AG09309 (cell line): ENCODE measurements at places on chromosomes 3 and 15.

DNA sequence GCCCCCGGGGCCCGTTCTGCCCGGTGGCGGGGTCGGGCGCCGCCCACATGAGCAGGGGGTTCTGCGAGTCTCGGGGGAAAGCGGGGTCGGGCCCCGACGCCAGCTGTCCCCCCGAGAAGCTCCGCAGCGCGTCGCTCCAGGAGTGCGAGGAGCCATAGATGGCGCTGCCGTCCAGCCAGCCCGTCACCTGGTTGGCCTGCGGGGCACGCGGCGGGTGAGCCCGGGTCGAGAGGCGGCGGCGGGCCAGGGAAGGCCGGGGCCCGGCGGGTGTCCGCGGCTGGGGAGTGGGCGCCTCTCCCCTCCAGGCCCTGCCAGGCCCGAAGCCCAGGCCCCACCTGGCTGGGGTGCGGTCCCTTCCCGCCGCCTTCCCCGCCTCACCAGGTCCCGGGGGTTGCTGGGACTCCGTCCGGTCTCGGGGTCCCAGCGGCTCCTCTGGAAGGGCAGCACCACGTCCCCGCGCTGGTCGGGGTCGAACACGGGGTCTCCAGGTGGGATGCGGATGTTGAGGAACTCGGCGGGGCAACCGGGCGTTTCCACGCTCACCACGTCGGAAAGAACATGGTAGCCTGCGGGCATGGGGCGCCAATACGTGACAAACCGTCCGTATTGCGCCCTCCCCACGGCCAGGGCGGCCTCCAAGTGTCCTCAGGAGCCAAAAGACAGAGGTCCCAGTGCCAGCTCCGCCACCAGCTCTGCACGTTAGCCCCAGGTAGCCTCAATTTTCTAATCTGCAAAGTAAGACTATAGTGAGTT lies 2.4 kb downstream of the DUOX2 start:
- no peak for DNase-seq

DNA sequence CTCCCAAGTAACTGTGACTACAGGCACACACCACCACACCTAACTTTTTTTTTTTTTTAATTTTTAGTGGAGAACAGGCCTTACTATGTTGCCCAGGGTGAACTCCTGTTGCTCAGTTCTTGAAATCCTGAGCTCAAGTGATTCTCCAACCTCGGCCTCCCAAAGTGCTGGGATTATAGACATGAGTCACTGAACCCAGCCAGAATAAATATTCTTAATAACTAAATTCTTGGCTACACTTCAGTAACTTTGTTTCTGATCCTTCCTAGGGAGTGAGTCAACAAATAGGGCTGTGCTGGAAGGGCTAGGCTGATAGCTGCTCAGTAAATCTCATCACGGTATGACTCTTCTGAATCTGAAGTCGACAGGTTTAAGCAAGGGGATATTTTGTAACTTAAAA lies 56.6 kb downstream of the P3H2 start:
- peak; percentile 75 for DNase-seq

DNA sequence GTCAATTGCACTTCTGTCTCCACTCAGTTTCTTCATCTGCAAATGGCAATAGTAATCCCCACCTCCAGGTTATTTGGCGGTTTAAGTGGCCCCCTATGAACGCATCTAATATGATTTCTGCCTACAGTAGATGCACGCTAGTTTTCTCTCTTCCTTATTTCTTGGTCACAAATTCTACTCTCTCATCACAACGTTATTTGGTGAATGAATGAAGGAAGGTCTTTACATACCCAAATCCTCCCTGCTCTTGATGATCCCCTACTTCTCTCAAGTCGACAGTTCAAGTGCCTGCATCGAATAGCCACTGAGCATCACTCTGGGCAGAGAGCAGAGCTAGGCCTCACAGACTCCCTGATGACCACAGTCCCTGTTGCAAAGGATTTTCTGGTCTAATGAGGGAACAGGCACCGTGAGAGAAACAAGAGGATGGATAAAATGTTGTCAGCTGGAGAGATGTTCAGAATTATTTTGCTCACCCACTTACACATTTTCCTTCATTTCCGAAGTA lies 181.2 kb upstream of the SMAD3 start:
- no peak for DNase-seq

DNA sequence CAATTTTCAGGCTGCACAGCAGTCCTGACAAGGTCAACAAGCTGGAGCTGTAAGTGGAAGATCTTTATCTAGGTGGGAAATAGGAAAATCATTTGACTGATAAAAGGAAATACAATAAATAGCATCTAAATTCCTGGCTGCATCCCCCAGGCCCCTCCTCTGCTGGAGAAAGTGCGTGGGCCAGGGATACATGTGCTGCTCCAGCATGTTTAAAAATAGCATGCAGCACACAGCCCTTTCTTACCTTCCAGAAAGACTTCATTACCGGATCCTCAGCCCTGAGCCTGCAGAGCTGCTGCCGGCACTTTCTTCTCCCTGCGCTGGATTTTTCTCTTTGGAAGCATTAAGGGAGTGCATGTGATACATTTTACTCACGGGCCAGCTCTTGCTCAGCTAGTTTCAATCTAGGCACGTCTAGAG lies 77.3 kb downstream of the HMG20A start:
- DNase-seq = no peak

GRCh38 chr3:23837286-23837685 lies 31.5 kb downstream of the UBE2E1 start:
- DNase-seq = no peak

DNA sequence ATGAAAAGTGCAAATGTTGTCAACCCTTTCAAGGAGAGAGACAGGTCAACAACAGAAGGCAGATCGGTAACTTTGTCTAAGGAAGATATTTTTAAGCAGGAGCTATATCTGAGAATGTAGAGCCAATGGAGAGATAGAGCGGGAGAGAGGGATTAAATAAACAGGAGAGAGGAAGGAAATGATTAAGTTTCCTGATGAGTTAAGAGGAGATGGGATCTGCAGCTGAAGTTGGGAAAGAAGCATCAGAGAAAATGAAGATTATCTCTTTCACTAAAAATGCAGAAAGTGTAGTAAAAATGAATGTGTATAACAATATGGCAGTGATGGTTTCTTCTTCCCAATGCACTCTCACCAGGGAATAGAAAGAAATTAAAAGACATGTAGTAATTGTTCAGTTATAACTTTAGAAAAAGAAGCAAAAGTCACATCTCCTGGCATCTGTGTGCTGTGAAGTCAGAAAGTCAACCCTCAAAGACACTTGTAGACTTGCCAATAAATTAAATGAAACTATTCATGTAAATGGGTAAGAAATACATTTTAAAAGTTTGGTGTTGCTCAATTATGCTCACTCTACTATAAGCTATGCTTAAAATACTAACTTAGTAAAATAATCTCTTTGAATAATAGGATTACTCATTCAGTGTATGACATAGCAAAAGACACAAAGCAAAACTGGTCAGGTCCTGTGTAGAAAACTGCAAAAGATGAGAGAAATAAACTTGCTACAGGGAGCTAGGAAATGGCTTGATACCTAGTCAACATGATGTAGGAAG lies 264.6 kb downstream of the ZIC4 start:
- peak; percentile 10 for DNase-seq

GRCh38 chr3:128482175-128482574 lies 10.8 kb downstream of the GATA2 start:
- DNase-seq = no peak

DNA sequence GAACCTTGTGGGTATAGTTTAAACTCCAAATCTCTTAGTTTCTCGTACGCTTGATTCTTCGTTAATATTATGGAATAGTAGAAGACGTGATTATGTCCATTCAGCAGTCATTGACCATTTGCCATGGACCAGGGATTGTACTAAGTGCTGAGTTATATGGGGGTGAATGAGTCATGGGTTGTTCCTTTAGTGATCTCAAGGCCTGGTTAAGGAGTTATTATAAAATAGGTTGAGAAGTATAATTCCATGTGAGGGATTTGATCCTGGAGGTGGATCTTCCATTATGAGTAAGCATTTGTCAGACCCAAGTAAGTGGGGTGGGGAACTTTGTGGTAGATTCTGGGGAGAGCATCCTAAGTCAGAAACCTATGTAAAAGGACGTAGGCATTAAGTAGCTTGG lies 15.4 kb downstream of the NR2C2 start:
- DNase-seq = peak; percentile 23

DNA sequence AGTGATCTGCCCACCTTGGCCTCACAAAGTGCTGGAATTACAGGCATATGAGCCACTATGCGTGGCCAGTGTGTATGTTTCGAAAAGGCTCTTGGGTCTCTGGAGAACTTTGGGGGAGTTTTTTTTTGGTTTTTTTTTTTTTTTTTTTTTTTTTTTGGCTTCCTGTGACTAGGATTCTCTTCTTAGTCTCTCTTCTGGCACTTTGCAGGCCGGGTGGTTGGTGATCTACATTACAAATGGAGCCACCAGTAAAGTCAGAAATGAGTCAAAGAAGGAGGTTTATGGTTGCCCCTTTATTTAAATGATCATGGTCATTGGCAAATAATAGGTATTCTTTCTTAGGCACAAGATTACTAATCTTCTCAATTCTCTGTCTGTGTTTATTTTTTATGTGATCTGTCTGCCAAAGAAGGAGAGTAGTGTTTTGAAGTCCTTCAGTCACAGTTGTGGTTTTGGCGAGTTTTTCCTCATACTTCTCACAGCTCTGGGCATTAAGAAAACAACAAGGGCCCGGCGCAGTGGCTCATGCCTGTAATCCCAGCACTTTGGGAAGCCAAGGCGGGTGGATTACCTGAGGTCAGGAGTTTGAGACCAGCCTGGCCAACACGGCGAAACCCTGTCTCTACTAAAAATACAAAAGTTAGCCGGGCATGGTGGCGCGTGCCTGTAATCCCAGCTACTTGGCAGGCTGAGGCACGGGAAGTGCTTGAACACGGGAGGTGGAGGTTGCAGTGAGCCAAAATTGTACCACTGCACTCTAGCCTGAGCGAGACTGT lies 38.3 kb downstream of the PDE8A start:
- no peak for DNase-seq

- DNase-seq = no peak
Observed at GRCh38 chr3:62939707-62940106, 64.5 kb upstream of the CADPS start.

DNA sequence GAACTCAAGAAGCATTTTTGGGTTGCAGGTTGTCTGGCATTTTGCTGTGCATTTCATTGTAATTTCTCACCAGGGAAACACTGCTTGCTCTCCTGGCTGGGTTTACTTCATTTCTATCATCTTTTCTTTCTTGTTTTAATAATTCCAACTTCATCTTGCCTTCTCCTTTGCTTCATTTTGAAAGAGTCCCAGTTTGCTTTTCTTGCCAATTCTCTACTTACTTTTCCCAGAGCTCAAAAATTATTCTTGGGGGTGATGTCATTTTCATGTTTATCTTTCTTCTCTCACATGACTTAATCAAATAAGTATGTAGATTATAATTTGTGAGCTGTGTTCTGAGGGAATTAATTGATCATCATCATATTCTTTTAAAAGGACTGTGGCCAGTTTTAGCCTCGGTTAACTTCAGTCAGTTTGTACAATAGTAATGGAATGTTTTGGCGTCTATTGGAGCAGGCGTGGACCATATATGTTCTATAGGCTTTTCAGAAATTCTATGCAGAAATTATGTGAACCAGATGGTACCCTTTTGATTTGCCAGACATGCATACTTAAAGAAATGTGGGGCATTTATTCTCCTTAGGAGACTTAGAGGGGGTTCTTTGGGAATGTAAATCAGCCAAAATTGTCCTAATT lies 30.1 kb downstream of the SH3GL3 start:
- no peak for DNase-seq

DNA sequence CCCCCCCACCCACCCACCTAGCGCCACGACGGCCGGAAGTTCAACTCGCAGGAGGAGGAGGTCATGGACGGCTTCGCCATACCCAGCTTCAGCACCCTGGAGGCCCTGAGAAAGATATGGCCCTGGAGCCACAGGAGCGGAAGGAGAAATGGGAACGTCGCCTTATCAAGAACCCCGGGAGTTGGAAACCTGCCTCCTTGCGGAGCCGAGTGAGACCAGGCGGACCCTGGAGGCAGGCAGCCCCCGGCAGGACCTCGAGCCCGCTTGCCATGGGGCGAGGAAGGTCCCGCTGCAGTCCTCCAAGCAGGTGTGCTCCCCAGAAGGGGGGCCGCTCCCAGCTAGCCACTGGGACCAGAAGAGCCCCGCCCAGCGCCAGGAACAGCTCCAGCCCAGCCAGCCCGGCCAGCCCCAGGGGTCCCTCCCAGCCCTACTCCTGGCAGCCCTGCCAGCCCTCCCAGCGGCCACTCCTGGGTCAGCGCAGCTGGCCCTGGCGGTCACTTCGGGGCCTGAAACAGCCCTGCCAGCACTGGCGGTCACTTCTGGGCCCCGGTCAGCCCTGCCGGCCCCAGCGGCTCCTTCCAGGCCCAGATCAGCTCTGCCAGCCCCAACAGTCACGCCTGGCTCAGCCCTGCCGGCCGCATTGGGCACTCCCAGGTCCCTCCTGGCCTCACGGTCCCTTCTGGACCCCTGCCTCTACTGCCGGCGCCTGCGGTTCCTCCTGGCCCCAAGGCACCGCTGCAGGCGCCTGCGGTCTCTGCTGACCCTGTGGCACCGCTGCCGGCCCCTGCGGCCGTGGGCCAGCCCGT lies 10.3 kb upstream of the ROPN1B start:
- DNase-seq = no peak

GRCh38 chr15:72732516-72732915 lies 46.5 kb downstream of the BBS4 start:
- DNase-seq = no peak

DNA sequence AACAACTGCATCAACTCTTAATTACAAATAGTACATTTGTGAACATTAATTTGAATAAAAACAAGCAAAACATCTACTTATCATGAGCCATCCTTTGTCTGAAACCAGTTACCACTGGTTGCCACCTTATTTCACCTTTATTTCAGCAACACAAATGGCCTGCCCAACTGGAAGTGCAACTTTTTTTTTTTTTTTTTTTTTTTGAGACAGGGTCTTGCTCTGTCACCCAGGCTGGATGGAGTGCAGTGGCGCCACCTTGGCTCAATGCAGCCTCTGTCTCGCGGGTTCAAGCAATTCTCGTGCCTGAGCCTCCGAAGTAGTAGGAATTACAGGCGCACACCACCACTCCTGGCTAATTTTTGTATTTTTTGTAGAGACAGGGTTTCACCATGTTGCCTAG lies 13.1 kb downstream of the WDR82 start:
- no peak for DNase-seq

- no peak for DNase-seq
Observed at GRCh38 chr3:36900474-36901443, 44.1 kb downstream of the TRANK1 start.

DNA sequence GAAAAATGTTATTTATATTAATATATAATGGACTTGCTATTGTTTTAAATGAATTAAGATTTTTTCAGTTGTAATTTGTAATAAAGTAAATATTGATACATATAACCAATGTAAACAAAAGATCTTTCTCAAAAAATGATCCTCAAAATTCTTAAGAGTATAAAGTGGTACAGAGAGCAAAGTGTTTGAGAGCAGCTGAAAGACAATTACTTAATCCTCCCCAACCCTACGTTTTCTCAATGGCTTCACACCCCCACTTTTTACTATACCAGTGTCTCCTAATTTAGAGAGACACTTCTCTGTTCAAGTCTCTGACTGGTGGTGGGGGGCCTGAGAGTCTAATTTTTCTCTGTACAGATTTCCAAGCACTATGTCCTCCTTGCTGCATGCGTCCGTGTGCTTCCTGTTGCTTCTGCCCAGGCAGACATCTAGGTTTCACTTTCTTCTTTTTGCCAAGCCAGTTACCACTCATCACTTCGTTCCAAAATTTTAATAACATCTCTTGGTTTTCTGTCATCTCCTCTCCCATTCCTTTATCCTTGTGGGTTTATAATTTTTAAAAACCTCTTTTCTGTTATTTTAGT lies 276.3 kb upstream of the DNAJC19 start:
- no peak for DNase-seq

GRCh38 chr3:169939320-169939719 lies 27.3 kb upstream of the SEC62 start:
- no peak for DNase-seq

GRCh38 chr15:67976506-67977073 lies 77.5 kb upstream of the PIAS1 start:
- DNase-seq = no peak

GRCh38 chr3:109175411-109175810 lies 38.9 kb downstream of the C3orf85 start:
- no peak for DNase-seq
